ENCODE measurements at places on chromosomes 7 and 10. TPM values are rescaled to one million over a fixed set of nuclear protein-coding genes. Genes with fewer than 3 reads are reported as not detected.

Gene IDI2
- polyA plus RNA-seq, result 0.12 TPM

Gene ALDH18A1
- 57.8 TPM for polyA plus RNA-seq

Gene CPN1
- polyA plus RNA-seq, result 0.24 TPM

Gene ACSL5
- 3.7 TPM for polyA plus RNA-seq

Gene VAX1
- not detected for polyA plus RNA-seq

Gene TYW1
- polyA plus RNA-seq, result 14.8 TPM

Gene PSD
- 151 TPM for polyA plus RNA-seq

Gene EPO
- polyA plus RNA-seq, result 0.44 TPM

Gene PODXL
- 51.1 TPM for polyA plus RNA-seq

Gene CALML3
- polyA plus RNA-seq, result 0.08 TPM

Gene SAMD9L
- 8.2 TPM for polyA plus RNA-seq

Gene GPR26
- 5.6 TPM for polyA plus RNA-seq

Gene STK31
- polyA plus RNA-seq, result 0.73 TPM

Gene PON3
- 4.1 TPM for polyA plus RNA-seq

Gene KAZALD1
- 2.5 TPM for polyA plus RNA-seq

Gene NOS3
- 7.3 TPM for polyA plus RNA-seq

Gene CPEB3
- 19.2 TPM for polyA plus RNA-seq

Gene EBF3
- 149 TPM for polyA plus RNA-seq

Gene RBM20
- 1.3 TPM for polyA plus RNA-seq

Gene POP7
- 59.3 TPM for polyA plus RNA-seq

Gene OR6B1
- 0.03 TPM for polyA plus RNA-seq

Gene RABGEF1
- 35.7 TPM for polyA plus RNA-seq

Gene FAM180A
- polyA plus RNA-seq, result 0.21 TPM

Gene IFIT3
- 8.6 TPM for polyA plus RNA-seq

Gene NUTM2A
- 6.8 TPM for polyA plus RNA-seq

Gene FAM221A
- polyA plus RNA-seq, result 19.9 TPM

Gene UCMA
- polyA plus RNA-seq, result 0.42 TPM

Gene NRBF2
- 21.0 TPM for polyA plus RNA-seq

Gene XRCC2
- polyA plus RNA-seq, result 5.9 TPM

Gene HOXA4
- 48.9 TPM for polyA plus RNA-seq

Gene PDE1C
- 10.6 TPM for polyA plus RNA-seq

Gene TRPV6
- 1.2 TPM for polyA plus RNA-seq

Gene TMEM236
- 0.24 TPM for polyA plus RNA-seq

Gene OGDHL
- 27.9 TPM for polyA plus RNA-seq

Gene FFAR4
- polyA plus RNA-seq, result 0.26 TPM

Gene EPHA1
- 3.6 TPM for polyA plus RNA-seq

Gene PTN
- 1,534 TPM for polyA plus RNA-seq

Gene GSTO2
- 4.4 TPM for polyA plus RNA-seq

Gene PLPP4
- polyA plus RNA-seq, result 31.1 TPM

Gene CPA2
- polyA plus RNA-seq, result 0.21 TPM

Gene WEE2
- polyA plus RNA-seq, result 0.53 TPM

Gene FBXL13
- 2.2 TPM for polyA plus RNA-seq

Gene MYO1G
- polyA plus RNA-seq, result 0.48 TPM

Gene ACBD7
- polyA plus RNA-seq, result 33.4 TPM

Gene ZNF853
- polyA plus RNA-seq, result 42.6 TPM

Gene PHKG1
- 14.4 TPM for polyA plus RNA-seq

Gene NUDT13
- polyA plus RNA-seq, result 2.4 TPM

Gene NPFFR1
- 1.5 TPM for polyA plus RNA-seq

Gene KLF14
- 0.11 TPM for polyA plus RNA-seq

Gene TAC1
- 86.8 TPM for polyA plus RNA-seq

Gene PLCE1
- polyA plus RNA-seq, result 20.0 TPM

Gene GRM3
- polyA plus RNA-seq, result 27.2 TPM

Gene RPP30
- 52.1 TPM for polyA plus RNA-seq

Gene SPDYE1
- polyA plus RNA-seq, result 4.1 TPM

Gene ATP6V0A4
- polyA plus RNA-seq, result 2.6 TPM

Gene ZNF12
- polyA plus RNA-seq, result 20.1 TPM

Gene PNLIPRP1
- polyA plus RNA-seq, result not detected

Gene SLC39A12
- polyA plus RNA-seq, result 5.7 TPM

Data from spinal cord (tissue), 10 donors.